Stimulated activated memory B cell treated with anti-CD40 and anti-IgM and Interleukin-4, amounts not matched to agents 10 μg/mL and 1 μg/mL and 100 μg/mL, for 72 hours (primary cell): ENCODE measurements at places on chromosomes 2 and 18.

DNA sequence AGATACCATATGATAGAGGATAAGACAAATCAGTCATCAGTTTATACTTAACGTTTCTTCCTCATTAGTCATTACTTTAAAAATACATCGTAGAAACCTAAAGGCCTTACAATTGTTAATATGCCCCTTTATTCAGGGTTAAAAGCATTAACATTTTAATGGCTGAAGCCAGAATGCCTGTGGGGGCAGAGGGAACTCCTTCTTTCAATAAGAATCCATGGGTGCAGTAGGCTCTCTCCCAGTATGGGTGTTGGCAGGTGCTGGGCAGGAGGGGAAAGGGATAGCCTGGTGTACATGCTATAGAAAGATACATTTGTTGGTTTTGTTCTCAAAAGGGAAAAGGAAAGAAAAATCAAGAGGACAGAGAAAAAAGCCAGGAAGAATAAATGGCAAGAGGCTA is 1035.7 kb upstream of the POU3F3 start:
- ATAC-seq, result no peak

GRCh38 chr2:86764661-86765309 is 25.9 kb downstream of the CD8A start:
- ATAC-seq, result peak; percentile 56

- no peak for ATAC-seq
Observed at GRCh38 chr2:40737180-40737579, 285.3 kb upstream of the SLC8A1 start.

- ATAC-seq, result peak; percentile 1
Observed at GRCh38 chr2:42096869-42097591, 49.2 kb downstream of the PKDCC start.

GRCh38 chr2:154855138-154855537 is 156.6 kb downstream of the KCNJ3 start:
- ATAC-seq, result no peak

GRCh38 chr2:236415684-236416444 is 151.7 kb upstream of the ASB18 start:
- ATAC-seq, result no peak

DNA sequence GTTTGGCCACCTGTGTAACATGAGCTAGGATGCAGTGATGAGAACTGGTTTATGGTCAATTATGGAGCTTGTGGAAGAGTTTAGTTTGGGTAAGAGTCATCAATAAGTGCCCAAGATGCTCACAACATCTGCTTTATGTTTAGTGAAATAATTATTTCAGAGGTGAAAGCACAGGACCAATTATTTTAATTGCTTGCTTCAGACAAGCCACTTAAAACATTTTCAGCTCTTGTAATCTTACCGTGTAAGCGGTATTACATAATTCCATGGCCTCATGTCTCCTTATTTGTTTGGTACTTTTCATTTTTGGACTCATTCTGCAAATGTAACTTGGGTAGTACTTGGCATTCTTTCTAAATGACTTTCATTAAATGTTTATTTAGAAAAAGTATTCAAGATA is 5.4 kb downstream of the B3GNT2 start:
- no peak for ATAC-seq

DNA sequence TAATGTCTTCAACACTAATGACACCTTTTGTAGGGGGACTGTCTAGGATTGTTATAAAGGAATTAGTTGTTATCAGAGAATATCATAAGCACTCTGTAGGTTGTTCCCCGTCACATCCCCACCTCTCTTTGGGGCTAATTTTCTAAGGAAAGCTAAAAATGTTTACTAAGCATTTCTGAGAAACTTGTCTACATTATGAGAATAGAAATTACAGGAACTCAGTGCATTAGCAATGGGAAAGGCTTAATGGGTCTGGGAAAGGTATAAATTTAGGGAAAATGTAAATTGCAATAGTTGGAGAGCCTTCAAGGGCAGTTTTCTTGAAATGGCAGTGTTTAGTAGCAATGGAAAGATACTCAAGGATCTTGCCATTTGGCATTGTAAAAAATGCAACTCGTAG is 257.2 kb upstream of the NRP2 start:
- ATAC-seq, result no peak

GRCh38 chr2:20203072-20203471 is 21.9 kb downstream of the SDC1 start:
- no peak for ATAC-seq

DNA sequence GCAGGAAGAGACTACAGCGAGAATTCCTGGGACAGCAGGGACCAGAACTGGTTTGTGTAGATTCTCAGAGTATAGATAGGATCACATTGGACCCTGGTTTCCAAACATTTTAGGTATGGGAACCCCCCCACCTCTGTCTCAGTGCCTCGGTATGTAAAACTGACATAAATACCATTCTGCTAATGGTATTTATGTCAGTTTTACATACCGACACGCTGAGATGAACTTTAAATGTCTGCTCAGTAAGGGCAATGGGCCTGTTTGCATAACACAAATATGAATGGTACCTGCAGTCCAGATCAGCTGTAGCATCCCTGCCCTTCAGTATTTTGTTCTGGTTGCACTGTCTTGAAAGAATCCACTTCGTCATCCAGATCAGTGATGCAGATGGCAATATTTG is 73.2 kb downstream of the WDSUB1 start:
- no peak for ATAC-seq

DNA sequence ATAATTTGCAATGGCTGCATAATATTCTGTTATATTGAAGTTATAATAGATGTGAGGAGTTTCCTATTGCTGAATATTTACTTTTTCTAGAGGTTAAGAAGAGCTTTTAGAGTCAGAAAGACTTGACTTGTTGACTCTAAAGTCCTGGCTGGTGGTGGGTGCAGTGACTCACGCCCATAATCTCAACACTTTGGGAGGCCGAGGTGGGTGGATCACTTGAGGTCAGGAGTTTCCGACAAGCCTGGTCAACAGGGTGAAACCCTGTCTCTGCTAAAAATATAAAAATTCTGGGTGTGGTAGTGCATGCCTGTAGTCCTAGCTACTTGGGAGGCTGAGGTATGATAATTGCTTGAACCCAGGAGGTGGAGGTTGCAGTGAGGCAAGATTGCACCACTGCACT is 33.9 kb upstream of the ATIC start:
- ATAC-seq, result no peak

DNA sequence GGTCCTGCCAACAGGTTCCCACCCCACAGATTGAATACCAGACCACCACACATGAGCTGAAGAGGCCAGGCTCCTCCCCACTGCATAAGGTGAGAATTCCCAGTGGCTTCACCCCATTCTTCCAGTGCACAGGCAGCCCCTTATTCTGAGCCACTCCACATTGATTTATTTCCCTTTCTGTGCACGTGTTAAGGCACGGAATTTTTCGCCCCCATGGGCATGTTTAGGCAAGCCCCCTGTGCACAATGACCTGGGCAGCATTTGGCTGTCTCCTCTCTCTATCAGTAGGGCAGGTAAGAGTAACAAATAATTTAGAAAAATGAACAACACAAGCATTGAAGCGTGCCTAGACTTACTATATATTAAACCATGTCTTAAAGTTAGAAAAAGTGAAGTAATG is 15.2 kb upstream of the CHAC2 start:
- no peak for ATAC-seq

GRCh38 chr18:12336171-12336613 is 28.2 kb downstream of the TUBB6 start:
- no peak for ATAC-seq

GRCh38 chr2:108943751-108944150 is 45.3 kb downstream of the EDAR start:
- no peak for ATAC-seq

DNA sequence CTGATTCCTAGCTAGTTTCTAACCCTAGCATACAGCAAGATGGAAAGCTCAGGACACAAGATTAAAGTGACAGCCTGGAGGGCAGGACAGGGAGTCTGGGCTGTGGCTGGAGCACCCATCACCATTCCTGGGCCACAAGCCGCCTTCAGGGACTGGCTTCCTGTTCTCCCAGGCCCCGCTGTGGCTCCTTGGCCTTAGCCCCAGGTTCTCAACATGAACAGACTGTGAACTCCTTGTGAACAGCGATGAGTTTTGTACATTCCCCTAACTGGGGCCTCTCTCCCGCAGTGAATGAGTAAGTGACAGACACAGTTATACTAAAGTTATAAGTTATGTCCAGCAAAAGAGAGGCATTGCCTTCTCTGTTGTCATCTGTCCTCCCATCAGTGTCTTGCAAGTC is 35.9 kb upstream of the SLC14A1 start:
- ATAC-seq, result no peak

GRCh38 chr2:110946902-110947301 is 173.8 kb upstream of the BCL2L11 start:
- no peak for ATAC-seq

DNA sequence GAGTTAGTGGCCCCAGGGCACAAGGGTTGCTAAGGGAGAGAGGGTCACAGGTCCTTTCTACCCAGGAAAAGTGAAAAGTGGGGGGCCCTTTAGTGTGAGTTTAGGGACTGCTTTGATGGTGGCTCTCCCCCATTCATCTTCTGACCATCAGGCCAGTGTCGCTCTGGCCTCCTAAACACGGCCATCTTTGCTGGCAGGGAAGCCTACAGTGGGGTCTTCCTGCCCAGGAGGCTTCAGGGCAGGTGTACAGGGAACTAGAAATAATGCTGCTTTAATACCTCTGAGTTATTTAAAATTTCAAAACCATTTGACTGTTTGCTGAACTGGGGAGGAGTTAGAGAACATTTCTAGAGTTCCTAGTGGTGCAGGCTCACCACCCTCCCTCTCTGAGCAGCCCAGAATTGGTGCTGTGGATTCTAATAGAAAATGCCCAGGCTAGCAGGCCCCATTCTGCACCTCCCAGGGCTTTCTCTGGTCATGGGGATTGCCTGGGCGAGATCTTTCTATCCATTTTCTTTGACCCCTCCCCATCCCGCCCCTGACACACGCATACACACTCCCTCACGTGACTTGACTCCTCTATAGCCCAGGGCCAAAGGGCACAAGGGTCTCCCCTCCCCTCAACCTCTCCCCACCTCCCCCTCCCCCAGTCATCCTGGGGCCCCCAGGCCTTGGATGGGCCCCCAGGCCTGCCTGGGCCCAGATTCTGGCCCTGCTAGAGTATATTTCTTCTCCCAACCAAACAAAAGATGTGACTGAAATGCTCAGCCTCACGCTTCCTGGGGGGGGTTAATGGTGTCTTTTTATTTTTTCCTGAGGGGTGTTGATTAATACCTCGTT is 3.1 kb downstream of the PKDCC start:
- ATAC-seq, result no peak
